ENCODE measurements at places on chromosomes 3 and 15. TPM values are rescaled to one million over a fixed set of nuclear protein-coding genes. Genes with fewer than 3 reads are reported as not detected.

- no peak overlapping the region for H3K4me3 ChIP-seq
- no peaks in the 10 kb centered on the region for H3K36me3 ChIP-seq
- peak; percentile 98 for DNase-seq
- no peak overlapping the region for H3K27ac ChIP-seq
- H3K27me3 ChIP-seq = no peaks in the 10 kb centered on the region
These were observed 95.2 kb upstream of the UBE2E1 start for GRCh38 chr3:23710555-23710954.

- H3K36me3 ChIP-seq = peaks cover 67% of the 10 kb centered on the region
- H3K4me3 ChIP-seq = no peak overlapping the region
- no peak for DNase-seq
- peaks cover 17% of the 10 kb centered on the region for H3K4me1 ChIP-seq
- peak overlapping the region; percentile 5 for H3K27ac ChIP-seq
- no peaks in the 10 kb centered on the region for H3K27me3 ChIP-seq
These were observed 94.4 kb downstream of the DNASE1L3 start for GRCh38 chr3:58116161-58116955.

- peak overlapping the region; percentile 93 for H3K27ac ChIP-seq
- H3K36me3 ChIP-seq = peaks cover 7% of the 10 kb centered on the region
- peaks cover 33% of the 10 kb centered on the region for H3K4me1 ChIP-seq
- no peak for DNase-seq
These were observed 2.8 kb downstream of the FURIN start for GRCh38 chr15:90871139-90871715.

- DNase-seq = no peak
- no peak overlapping the region for H3K4me3 ChIP-seq
- H3K4me1 ChIP-seq = no peaks in the 10 kb centered on the region
- no peaks in the 10 kb centered on the region for H3K27me3 ChIP-seq
- H3K36me3 ChIP-seq = no peaks in the 10 kb centered on the region
These were observed 248.5 kb upstream of the ONECUT1 start for GRCh38 chr15:53038655-53038941.

- H3K4me3 ChIP-seq = peak overlapping the region; percentile 88
- peak overlapping the region; percentile 65 for H3K27ac ChIP-seq
- H3K27me3 ChIP-seq = no peaks in the 10 kb centered on the region
- peaks cover 12% of the 10 kb centered on the region for H3K4me1 ChIP-seq
These were observed 830 bp downstream of the MAP2K5 start for GRCh38 chr15:67543348-67543718.

DNA sequence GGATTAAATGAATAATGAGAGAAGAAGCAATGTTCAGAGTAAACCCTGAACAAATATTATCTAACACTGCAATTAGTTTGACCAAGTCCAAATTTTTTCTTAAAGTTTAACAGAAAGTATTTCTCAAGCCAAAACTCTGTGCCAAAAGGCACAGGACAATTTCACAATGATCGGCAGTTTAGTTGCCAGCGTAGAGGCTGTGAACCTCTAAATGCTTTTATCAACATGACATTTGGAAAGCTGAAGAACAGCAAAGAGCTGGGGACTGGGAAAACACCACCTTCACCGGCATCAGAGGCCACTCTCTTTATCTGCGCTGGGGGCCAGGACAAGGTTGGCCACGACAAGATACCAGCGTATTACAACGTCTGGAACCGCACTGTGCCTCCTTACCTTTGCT lies 125.6 kb downstream of the ADAMTS17 start:
- no peak overlapping the region for H3K27ac ChIP-seq
- DNase-seq = no peak
- H3K4me1 ChIP-seq = no peaks in the 10 kb centered on the region
- no peak overlapping the region for H3K4me3 ChIP-seq
- H3K36me3 ChIP-seq = no peaks in the 10 kb centered on the region
- H3K27me3 ChIP-seq = no peaks in the 10 kb centered on the region

DNA sequence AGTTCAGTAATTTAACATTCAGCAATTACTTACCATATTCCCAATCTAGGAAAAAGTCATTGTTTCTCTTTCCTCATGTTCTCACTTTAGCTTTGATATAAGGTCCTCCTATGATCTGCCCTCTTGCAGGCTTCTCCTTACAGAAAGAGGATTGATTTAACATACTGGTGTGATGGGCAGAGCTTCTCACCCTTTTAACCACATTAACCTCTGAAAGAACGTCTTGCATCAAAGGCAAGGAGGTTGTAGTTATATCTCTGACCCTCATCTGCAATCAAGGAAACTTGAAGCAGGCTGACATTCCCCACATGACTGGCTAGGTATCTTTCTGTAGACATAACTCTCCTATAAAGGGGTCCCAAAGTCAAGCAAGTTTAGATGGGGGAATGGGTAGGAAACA lies 39.5 kb downstream of the BTLA start:
- H3K36me3 ChIP-seq = no peaks in the 10 kb centered on the region
- H3K4me3 ChIP-seq = no peak overlapping the region
- no peaks in the 10 kb centered on the region for H3K4me1 ChIP-seq
- H3K27me3 ChIP-seq = no peaks in the 10 kb centered on the region
- H3K27ac ChIP-seq = no peak overlapping the region
- DNase-seq = no peak

DNA sequence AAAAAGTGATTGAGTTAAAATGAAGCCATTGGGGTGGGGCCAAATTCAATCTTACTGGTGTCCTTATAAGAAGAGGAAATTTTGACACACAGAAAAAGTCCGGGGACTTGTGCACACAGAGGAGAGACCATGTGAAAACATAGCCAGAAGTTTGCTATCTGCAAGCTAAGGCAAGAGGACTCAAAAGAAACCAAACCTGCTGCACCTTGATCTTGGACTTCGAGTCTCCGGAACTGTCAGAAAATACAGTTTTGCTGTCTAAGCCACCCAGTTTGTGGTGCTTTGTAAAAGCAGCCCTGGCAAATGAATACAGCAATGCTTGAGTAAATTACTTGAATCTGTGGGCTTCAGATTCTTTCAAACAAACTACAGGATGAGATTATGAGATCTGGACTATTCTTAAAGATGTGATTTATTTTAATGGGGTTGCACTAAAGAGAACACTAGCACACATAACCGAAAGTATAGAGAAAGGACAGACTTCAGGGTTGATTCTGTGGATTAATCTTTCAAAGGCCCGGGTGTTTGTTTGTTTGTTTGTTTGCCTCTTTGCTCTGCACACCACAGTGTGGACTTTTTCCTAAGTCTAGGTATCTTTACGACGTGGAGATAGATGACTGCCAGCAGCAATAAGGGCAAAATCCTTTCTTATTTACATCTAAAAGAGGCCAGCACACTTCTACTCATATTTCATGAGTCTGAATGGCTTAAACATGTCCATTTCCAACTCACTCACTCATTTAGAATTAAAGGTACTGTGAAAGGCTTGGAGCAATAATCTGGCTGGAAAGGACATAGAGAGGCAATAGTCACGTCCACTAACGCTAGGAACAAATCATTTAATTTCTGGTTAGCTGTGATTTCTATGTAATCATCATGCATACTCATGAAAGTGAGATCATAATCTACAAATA lies 53.9 kb upstream of the SSR3 start:
- no peak overlapping the region for H3K4me3 ChIP-seq
- DNase-seq = no peak
- H3K27ac ChIP-seq = no peak overlapping the region

- no peak overlapping the region for H3K4me3 ChIP-seq
- no peaks in the 10 kb centered on the region for H3K4me1 ChIP-seq
- no peaks in the 10 kb centered on the region for H3K36me3 ChIP-seq
- H3K27me3 ChIP-seq = no peaks in the 10 kb centered on the region
- no peak overlapping the region for H3K27ac ChIP-seq
These were observed 220.1 kb downstream of the P3H2 start for GRCh38 chr3:189900578-189900977.

GRCh38 chr3:119309591-119309990 lies 15.4 kb downstream of the ARHGAP31 start:
- peaks cover 5% of the 10 kb centered on the region for H3K36me3 ChIP-seq
- H3K4me3 ChIP-seq = no peak overlapping the region
- peaks cover 19% of the 10 kb centered on the region for H3K4me1 ChIP-seq

DNA sequence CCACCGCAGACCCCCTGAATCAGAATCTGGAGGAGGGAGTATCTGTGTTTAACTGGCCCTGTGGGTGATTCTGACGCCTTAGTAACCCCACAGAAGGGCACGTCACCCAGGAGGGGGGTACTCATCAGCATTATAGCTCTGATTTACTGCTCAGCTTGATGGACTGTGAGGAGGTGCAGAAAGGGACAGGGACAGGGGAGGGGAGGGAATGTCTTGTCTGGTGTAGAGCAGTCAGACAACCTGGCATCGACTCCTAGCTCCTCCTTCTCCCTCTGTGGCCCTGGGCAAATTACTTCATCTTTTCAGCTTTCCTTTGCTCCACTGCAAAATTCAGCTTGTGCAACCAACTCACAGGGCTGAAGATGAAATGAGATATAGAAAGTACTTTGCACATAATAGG lies 42.3 kb upstream of the GLCE start:
- no peak overlapping the region for H3K27ac ChIP-seq
- peaks cover 79% of the 10 kb centered on the region for H3K27me3 ChIP-seq
- H3K36me3 ChIP-seq = no peaks in the 10 kb centered on the region
- peaks cover 4% of the 10 kb centered on the region for H3K4me1 ChIP-seq
- DNase-seq = no peak
- H3K4me3 ChIP-seq = no peak overlapping the region

The C2CD4A gene
- total RNA-seq = not detected

The VWA5B2 gene
- not detected for total RNA-seq

The TCAIM gene
- total RNA-seq = 21.5 TPM

The LYZL4 gene
- not detected for total RNA-seq

The ADCY5 gene
- 0.56 TPM for total RNA-seq

The MOBP gene
- not detected for total RNA-seq
